Kidney (tissue), 22 donors: ENCODE measurements at places on chromosomes 6 and 20. TPM values are rescaled to one million over a fixed set of nuclear protein-coding genes. Genes with fewer than 3 reads are reported as not detected.

Gene SCAF8
- 8.3 TPM for polyA plus RNA-seq

Gene SLC22A2
- polyA plus RNA-seq: 73.7 TPM

Gene KIF6
- polyA plus RNA-seq: 1.7 TPM

Gene PHACTR3
- 1.7 TPM for polyA plus RNA-seq

Gene TAP2
- polyA plus RNA-seq: 25.4 TPM

Gene PSMB9
- 52.8 TPM for polyA plus RNA-seq

Gene ZNF165
- 3.0 TPM for polyA plus RNA-seq

Gene TRIM31
- 0.26 TPM for polyA plus RNA-seq

Gene RTF2
- 112 TPM for polyA plus RNA-seq

GRCh38 chr20:63635431-63636141 is 8.7 kb upstream of the GMEB2 start:
- DNase-seq: no peak

GRCh38 chr6:127586372-127586771 is 9.4 kb downstream of the C6orf58 start:
- DNase-seq: no peak

GRCh38 chr20:48720256-48720985 is 107.4 kb downstream of the PREX1 start:
- no peak for DNase-seq

- no peak for DNase-seq
Measured at GRCh38 chr6:4008324-4009047, 70.5 kb downstream of the FAM217A start.

GRCh38 chr6:2488578-2488977 is 243.2 kb upstream of the GMDS start:
- DNase-seq: no peak

- peak; percentile 81 for DNase-seq
Measured at GRCh38 chr6:167932468-167933276, 64.8 kb upstream of the KIF25 start.

- peak; percentile 19 for DNase-seq
Measured at GRCh38 chr20:44586289-44586911, 4.0 kb downstream of the PKIG start.

DNA sequence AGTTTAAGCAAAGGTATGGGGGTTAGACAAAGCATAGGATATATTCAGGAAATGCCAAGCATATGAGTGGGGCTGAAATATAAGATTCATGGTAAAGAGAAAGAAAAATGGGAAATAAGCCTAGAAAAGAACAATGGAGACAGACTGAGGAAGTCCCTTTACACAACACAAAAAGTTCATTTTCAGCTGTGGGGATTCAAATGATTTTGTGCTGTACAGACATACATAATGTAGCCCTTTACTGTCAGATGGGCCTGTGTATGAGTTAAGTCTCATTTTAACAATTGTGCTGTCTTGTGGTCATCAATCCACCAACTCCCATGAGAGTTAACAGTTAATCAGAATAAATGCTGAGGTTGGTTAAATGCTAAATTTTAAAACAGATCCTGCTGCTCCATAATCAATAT is 37.2 kb downstream of the REV3L start:
- DNase-seq: no peak

GRCh38 chr6:12483712-12484111 is 193.6 kb downstream of the EDN1 start:
- no peak for DNase-seq

GRCh38 chr20:46749147-46749546 is 39.7 kb downstream of the SLC2A10 start:
- no peak for DNase-seq

DNA sequence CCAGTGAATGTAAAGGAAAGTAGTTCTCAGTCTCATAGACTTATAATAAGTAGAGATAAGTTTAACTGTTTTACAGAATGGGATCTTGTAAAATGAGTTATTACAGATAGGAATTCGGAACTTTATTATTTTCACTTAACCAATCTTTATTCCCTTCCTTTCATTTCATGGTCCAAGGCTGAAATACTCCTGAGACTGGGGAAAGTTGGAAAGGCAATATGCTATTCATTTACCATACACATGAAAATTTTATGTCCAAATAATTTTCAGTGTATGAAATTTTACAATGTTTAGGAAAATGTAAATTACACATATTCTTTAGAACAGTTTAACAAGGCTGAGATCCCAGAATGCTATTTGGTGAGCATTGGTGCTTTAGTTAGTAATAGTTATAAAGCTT is 62.3 kb downstream of the HMGCLL1 start:
- no peak for DNase-seq

- DNase-seq: no peak
Measured at GRCh38 chr6:161064915-161065314, 73.3 kb downstream of the MAP3K4 start.

GRCh38 chr20:21308340-21308739 is 5.2 kb downstream of the XRN2 start:
- DNase-seq: no peak

GRCh38 chr6:149014631-149015534 is 268.1 kb downstream of the UST start:
- no peak for DNase-seq

DNA sequence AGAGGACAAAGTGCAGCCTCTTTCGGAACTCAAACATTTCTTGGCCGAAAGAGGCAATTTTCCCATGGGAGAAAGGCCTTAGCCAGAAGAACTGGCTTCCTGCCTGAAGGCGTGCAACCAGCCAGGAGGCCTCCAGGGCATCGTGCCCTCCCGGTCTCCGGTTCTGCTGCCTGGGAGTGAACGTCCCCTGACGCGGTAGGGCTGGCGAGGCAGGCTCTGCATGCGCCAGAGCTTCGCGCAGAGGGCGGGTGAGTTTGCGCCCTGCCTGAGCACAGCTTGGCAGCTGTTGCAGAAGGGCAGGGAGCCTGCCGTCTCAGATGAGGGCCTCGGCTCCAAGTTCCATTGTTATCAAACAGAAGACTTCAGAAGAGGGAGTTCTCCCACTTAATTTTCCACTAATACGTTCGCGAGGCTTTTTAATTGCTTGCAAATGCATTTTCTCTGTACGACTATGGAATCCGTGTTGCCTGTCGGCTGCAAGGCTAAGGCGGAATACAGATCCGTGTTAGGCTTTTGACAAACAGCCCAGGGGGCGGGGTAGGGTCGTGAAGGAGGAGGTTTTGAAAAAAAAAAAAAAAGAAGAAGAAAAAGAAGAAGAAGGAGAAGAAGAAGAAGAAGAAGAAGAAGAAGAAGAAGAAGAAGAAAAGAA is 5.5 kb upstream of the TFAP2D start:
- DNase-seq: no peak

DNA sequence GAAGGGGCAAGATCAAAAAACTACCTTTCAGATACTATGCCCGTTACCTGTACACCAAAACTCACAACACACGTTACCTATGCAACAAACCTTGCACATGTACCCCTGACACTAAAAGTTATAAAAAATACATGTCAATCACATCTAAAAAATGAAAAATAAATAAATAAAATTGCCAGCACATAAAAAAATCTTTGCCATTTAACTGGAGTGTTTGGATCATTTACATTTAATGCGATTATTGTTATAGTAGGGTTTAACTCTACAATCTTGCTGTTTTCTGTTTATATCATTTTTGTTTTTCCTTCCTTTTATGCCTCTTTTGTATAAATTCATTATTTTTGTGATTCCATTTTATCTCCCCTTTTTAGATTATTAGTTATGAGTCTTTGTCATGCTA is 106.3 kb downstream of the RFX6 start:
- DNase-seq: no peak

DNA sequence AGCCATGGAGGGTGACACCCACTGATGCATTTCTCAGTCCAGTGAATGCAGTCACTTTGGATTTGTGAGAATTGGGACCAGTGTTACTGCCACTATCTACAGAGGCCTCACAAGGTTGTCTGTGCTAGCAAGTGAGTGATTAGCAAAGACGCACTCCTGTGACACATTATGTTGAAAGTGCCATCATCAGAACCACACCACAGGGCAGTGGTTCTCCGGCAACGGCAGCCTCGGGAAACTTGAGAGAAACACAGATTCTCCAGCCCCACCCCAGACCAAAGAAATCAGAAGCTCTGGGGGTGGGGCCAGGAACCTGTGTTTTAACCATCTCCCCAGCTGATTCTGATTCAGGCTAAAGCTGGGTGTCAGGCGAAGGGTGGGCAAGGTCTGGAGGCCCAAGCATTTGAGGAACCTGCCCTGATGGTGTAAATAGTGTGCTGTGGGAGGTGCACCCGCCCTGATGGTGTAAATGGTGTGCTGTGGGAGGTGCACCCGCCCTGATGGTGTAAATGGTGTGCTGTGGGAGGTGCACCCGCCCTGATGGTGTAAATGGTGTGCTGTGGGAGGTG is 39.9 kb downstream of the TMEM242 start:
- DNase-seq: no peak
